ENCODE measurements at places on chromosomes 12 and 14.

DNA sequence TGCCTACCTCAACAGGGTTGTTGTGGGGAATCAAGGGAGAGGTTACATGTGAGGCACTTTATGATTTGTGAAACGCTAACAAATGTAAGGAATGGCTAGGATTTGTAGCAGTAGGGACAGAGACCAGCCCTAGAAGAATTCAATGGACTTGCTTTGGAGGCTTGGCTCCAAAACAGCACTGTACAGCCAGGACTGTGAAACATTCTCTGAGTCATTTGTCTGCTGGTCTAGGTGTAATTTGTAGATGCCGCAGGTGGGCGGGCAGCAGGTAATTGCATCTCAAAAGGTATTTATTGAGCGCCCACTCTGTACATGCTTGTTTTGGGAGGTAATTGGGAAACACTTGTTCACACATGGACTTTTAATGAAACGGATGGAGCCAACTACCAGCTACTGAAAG lies 11.4 kb downstream of the SLC7A8 start:
- peaks cover 1% of the 10 kb centered on the region for H3K27me3 ChIP-seq
- DNase-seq, result no peak
- no peak overlapping the region for H3K27ac ChIP-seq
- H3K4me3 ChIP-seq, result no peak overlapping the region

- no peaks in the 10 kb centered on the region for H3K27me3 ChIP-seq
- H3K36me3 ChIP-seq, result no peaks in the 10 kb centered on the region
- H3K4me3 ChIP-seq, result no peak overlapping the region
Measured at GRCh38 chr12:17276196-17276595, 670.2 kb upstream of the LMO3 start.

- DNase-seq, result no peak
- H3K4me3 ChIP-seq, result no peak overlapping the region
- H3K27ac ChIP-seq, result no peak overlapping the region
- H3K4me1 ChIP-seq, result no peaks in the 10 kb centered on the region
- no peaks in the 10 kb centered on the region for H3K27me3 ChIP-seq
Measured at GRCh38 chr12:78101946-78102635, 271.4 kb downstream of the NAV3 start.

GRCh38 chr14:33175951-33176350 lies 237.3 kb downstream of the NPAS3 start:
- DNase-seq, result no peak
- no peaks in the 10 kb centered on the region for H3K27me3 ChIP-seq
- no peaks in the 10 kb centered on the region for H3K4me1 ChIP-seq

DNA sequence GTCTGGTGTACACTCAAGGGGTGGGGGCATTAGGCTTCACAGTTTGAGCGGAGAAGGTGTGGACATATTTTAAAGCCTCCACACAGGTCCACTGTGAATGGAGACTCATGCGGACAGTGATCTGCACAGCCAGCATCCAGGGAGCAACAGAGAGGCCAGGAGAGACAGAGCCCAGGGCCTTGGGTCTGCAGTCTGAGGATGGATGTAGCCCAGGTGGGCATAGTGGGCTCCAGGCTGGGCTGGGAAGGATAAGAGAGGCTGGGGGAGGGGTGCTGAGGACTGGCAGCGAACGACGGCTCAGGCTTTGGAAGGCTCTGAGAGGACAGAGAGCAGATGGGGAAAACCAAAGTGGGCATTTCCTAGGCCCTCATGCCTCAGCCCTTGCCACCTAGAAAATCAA lies 128.8 kb downstream of the PAPOLA start:
- DNase-seq, result no peak
- no peak overlapping the region for H3K27ac ChIP-seq
- no peaks in the 10 kb centered on the region for H3K27me3 ChIP-seq
- no peak overlapping the region for H3K4me3 ChIP-seq
- H3K36me3 ChIP-seq, result no peaks in the 10 kb centered on the region

DNA sequence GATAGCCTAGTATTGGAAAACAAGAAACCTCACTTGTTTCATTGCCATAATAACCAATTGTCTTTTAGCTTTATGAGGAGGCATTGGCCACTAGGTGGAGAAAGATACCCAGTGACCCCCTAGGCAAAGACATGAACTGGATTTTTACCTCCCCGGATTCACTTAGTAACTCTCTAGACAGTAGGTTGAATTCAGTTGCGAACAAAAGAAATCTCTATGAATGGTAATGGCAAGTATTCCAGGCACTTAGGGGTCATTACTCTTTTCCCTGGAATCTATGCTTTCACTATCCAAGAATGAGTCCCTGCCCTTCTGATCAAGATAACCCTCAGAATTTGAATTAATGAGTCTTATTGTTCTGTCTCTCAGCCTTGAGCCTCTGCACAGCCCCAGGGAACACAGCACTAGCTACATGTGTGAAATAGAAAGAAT lies 29.5 kb upstream of the RHOJ start:
- H3K4me1 ChIP-seq, result no peaks in the 10 kb centered on the region
- no peak overlapping the region for H3K4me3 ChIP-seq
- peak; percentile 40 for DNase-seq

GRCh38 chr14:105205673-105206208 lies 24.6 kb upstream of the NUDT14 start:
- H3K4me3 ChIP-seq, result no peak overlapping the region
- H3K36me3 ChIP-seq, result peaks cover 2% of the 10 kb centered on the region
- H3K4me1 ChIP-seq, result peaks cover 10% of the 10 kb centered on the region
- no peak for DNase-seq

DNA sequence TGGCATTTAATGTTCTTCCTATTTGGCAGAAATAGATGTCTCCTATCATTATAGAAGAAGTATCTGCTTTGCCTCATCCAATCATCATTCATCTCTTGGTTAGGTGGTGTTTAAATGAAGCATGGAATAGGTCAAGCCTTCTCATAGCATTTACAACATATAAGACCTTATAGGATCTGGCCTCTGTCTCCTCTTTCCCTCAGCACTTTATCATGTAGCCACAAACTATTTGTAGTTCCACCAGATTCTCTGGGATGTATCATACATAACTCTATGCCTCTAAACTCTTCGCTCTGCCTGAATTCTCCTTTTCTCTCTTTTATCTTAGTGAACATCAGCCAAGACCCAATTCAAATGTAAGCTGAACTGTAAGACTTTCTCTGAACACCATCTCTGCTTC lies 20.7 kb downstream of the NAA25 start:
- H3K27ac ChIP-seq, result no peak overlapping the region
- no peaks in the 10 kb centered on the region for H3K4me1 ChIP-seq
- peaks cover 7% of the 10 kb centered on the region for H3K36me3 ChIP-seq
- DNase-seq, result no peak

GRCh38 chr12:56375598-56376434 lies 13.2 kb upstream of the APOF start:
- H3K36me3 ChIP-seq, result no peaks in the 10 kb centered on the region
- no peak overlapping the region for H3K4me3 ChIP-seq
- H3K4me1 ChIP-seq, result peaks cover 9% of the 10 kb centered on the region
- H3K27ac ChIP-seq, result no peak overlapping the region
- no peak for DNase-seq

DNA sequence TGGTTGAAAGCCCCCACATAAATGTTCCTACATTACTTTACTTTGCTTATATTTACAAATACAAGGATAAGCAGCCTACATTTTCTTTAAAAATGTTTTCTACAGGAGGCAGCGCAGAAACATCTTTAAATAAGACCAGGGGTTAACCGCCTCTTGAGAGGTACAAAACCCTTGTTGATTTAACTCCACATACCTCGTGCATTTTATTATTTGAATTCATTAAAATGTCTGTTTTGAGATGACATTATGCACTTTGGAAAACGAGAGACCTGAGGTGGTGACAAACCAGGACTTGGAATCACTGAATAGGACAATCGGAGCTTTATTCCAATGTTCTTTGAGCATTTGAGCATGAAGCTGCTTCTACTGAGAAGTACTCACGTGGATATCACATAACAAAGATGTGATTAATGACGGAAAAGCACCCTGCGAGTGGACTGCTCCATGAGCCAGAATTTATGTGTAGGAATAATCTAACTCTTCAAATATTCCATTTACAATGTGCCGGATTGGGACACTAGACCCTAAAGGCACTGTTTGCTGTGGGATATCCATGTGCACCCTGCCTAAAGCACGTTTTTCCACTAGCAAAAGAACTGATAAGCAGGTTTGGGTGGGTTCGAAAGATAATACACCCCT lies 746 bp upstream of the DUSP16 start:
- no peak for DNase-seq
- H3K4me1 ChIP-seq, result peaks cover 10% of the 10 kb centered on the region
- H3K4me3 ChIP-seq, result peak overlapping the region; percentile 94
- peak overlapping the region; percentile 97 for H3K27ac ChIP-seq

DNA sequence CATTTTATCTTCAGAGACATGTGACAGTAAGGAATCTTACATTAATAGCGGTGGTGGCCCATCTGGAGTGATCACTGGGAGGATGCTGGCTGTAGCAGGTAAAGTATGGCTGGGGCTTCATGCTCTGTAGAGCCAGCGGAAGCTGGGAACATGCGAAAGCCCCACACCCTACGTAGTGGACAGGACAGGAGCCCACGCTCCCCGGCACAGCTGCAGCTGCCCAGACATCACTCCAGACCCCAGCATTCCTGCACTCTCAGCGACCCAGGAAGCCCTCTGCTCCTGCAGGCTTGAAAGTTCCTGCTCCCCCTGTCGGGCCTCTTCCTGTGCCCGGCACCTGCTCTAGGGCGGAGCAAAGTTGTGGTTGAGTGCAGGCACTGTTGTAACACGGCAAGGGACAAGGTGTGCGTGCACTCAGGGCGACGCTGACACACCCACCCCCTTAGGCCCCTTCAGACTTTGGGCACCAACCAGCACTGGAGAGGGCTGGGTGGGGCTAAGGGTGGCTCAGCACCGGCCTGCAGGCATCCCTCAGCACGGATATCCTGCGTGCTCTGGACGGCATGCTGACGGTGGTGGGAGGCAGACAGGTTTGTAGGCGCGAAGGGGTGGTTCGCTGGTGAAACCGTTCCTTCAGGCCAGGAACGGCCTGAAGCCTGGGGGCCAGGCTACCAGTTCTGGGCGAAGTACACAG lies 568.3 kb downstream of the FSCB start:
- no peaks in the 10 kb centered on the region for H3K4me1 ChIP-seq
- H3K4me3 ChIP-seq, result no peak overlapping the region
- H3K27me3 ChIP-seq, result peaks cover 1% of the 10 kb centered on the region
- peaks cover 4% of the 10 kb centered on the region for H3K36me3 ChIP-seq

DNA sequence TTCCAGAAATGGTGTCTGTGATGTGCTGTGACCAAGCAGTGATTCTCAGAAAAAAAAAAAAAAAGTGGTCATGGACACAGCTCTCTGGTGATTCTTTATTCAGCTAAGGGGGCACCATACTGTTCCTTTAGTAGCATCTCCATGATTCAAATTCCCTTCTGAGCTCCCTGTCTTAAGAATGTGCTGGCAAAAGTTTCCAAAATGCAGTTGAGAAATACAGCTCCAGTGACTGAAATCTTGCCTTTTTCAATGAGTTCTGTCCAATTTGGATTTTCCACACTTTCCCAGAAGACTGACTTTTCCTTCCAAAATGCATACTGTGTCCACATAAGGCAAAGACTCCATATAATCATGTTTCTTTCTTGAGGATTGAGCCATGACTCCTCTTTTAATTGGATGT lies 24.3 kb upstream of the CPM start:
- DNase-seq, result no peak
- H3K4me3 ChIP-seq, result no peak overlapping the region
- peaks cover 10% of the 10 kb centered on the region for H3K36me3 ChIP-seq
- peaks cover 11% of the 10 kb centered on the region for H3K4me1 ChIP-seq
- no peak overlapping the region for H3K27ac ChIP-seq

DNA sequence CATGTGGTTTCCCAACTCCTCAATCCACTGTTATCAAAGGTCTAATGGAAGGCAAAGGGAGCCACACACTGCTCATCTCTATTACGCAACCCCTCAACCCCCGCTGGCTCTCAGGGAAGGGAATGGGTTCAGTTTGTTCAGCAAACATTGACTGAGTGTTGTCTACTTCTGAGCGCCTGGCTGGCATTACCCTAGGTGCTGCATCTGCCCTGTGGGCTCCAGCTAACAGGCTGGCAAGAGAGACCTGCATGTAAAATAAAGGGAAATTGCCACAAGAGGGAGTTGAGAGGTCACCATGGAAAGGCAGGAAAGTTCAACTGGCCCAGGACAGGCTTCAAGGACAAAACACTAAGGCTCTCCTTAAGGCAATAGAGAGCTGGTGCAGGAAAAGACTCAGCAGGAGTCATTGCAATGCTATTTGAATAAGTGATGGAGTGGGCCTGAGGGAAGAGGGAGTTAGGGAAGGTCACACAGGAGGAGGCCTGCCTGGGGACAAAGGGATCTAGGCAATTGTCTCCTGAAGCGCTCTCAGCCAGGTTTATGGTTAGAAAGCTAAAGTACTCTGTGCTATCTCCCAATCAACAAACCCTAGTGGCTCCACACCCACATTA lies 5.5 kb upstream of the ZNF740 start:
- peaks cover 18% of the 10 kb centered on the region for H3K36me3 ChIP-seq
- H3K4me3 ChIP-seq, result no peak overlapping the region
- H3K4me1 ChIP-seq, result peaks cover 17% of the 10 kb centered on the region
- DNase-seq, result no peak
- no peak overlapping the region for H3K27ac ChIP-seq
- peaks cover 19% of the 10 kb centered on the region for H3K27me3 ChIP-seq

- no peak overlapping the region for H3K4me3 ChIP-seq
- H3K27me3 ChIP-seq, result peaks cover 1% of the 10 kb centered on the region
- H3K4me1 ChIP-seq, result no peaks in the 10 kb centered on the region
- DNase-seq, result no peak
- no peak overlapping the region for H3K27ac ChIP-seq
Measured at GRCh38 chr14:54929556-54929955, 26.9 kb upstream of the GCH1 start.

DNA sequence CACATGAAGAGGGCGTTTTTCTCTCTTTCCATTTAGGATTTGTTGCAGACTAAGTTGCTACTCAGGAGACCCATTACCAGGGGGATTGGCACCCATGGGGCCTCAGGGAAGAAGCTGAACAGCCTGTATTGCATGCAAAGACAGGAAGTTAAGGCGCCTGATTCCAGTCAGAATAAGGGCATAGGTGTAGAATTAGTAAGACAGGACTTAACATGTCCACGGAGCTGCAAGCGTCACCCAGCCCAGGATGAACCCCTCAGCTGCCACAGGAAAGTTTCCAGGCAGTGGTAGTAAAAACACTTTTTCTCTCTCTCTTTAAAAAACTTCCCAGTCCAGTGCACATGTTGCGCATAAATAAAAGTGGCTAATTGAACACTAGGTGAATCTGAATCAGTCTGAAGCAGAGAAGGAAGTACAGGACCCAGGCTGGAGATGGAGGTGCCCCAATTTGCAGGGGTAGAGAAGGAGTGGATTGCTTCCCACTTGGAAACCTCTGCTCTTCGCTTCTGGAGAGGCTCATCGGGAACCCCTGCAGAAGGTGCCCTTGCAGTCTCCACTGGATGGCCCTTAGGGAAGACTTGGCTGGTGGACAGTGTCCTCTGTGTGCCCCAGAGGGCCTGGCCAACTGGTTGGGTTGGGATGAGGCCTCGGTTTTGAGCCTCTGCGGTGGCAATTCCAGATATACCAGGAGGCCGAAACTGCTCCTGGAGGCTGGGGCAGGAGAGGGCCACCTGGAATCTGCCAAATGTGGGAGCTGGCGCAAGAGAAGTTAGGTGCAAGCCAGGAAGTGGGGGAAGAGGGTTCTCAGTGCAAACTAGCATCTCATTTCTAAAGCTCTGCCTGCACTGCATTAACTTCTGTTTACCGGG lies 10.7 kb upstream of the TBX3 start:
- H3K4me1 ChIP-seq, result peaks cover 20% of the 10 kb centered on the region
- H3K27ac ChIP-seq, result no peak overlapping the region
- H3K36me3 ChIP-seq, result no peaks in the 10 kb centered on the region
- H3K4me3 ChIP-seq, result no peak overlapping the region
- DNase-seq, result no peak
